ENCODE measurements at places on chromosomes 3 and 15.

DNA sequence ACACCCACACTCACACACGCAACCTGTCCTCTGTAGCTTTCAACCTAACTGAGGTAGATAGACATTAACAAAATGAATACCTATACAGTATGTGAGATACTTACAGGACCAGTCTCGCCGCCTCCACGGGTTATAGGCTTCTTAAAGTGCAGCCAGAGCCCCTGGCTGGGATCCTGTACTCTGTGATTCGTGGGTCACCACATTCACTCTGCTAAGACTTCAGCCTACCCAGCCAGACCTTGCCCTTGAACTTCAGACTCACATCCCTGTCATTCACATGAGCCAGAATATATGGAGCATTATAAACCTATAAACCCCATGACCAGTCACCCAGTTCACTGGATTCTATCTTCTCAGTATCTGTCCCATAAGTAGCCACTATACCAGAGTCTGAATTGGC lies 1.4 kb downstream of the DLEC1 start:
- DNase-seq: no peak

- no peak for DNase-seq
Observed at GRCh38 chr3:13200946-13201345, 127.7 kb upstream of the IQSEC1 start.

DNA sequence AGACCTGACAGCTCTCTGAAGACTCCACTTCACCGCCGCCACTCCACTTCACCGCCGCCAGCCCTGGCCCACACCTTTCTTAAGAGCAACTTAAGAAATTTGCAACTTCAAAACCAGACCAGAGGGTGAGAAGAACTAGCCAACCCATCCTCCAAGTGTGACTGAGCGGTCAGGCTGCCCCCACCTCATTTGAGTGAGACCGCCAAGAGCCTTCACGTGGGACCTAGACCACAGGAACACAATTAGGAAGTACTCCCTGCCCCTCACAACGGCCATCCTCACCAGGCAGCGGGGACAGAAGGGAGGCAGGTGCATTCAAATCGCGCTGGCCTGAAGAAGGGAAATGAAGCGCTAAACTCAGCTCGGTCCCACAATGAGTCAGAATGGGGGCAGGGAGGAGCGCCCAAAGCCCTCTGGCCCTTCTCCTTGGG lies 156.8 kb upstream of the BCL6 start:
- no peak for DNase-seq

DNA sequence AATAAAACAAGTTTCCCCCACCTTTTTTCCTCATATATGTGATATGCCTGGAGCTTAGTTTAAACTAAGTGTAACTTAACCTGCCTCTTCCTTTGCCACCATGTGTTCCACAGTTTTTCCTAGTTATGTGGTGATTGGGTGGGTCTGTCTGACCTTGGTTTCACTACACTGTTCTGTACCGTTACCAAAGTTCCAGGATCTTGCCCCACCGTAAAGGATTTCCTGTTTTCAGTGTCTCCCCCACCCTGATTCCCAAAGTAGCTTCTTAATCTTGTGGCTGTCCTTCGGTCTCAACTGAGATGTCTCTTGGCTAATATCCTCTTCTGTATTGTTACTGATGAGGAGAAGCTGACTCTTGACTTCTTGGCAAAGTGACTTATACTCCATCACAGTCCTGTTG lies 6.4 kb upstream of the MGA start:
- DNase-seq: no peak

- no peak for DNase-seq
Observed at GRCh38 chr3:71924721-71925120, 139.8 kb upstream of the PROK2 start.

DNA sequence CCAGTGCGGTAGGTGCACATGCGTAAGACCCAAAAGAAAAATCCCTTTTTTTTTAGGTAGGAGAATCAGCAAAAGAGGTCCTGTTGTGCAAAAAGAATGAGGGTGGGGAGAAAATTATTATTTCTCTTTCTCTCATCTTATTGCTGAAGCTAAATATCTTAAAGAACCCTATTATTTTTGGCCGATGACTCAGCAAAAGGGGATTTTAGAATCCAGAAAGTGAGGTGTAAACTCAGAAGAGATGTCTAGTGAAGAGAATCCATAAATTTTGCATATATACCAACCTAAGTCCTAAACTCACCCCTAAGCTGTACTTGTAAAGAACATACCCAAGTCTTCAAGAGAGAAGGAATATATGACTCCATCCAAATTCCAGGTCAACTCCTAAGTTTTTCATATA lies 386.3 kb upstream of the ZNF717 start:
- no peak for DNase-seq

GRCh38 chr3:44434834-44435510 lies 42.5 kb downstream of the ZNF445 start:
- DNase-seq: no peak

GRCh38 chr3:81581966-81582599 lies 179.4 kb downstream of the GBE1 start:
- DNase-seq: no peak

DNA sequence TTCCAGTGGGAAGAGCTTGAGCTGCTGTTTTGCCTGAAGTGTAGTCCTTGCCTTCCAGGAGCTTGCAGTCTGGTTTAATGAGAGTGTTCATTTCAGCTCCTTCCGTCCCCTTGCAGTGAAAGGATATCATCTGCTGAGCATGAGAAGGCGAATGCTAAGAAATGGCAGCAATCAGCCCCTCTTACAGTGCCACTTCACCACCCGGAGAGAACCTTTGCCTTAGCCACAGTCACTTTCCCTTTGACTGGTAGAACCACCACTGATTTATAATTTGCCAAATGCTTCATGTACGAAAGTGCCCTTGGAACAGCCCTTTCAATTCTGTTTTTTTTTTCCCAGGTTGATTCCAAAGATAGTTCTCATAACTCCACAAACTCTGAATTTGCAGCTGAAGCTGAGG lies 11.5 kb downstream of the TATDN2 start:
- DNase-seq: no peak

DNA sequence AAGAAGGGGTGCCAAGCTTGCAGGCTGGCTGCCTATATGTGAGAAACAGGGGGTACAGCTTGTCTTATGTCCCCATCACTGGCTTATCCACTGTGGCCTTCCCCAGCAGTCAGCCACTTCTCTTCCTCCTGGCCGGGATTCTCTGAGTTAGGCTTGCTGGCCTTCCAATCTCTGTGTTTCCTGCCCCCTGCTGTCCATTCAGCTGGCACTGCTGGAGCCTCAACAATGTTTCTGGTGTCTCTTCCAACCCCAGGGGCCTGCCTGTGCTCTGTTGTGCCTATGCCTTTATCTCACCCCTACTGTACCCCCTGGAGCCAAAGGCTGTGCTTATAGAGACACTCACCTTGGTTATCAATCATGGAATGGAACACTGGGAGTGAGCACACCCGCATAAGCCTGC lies 36.5 kb downstream of the ANAPC13 start:
- no peak for DNase-seq
